Effector memory CD4-positive, alpha-beta T cell (primary cell): ENCODE measurements at places on chromosomes 3 and 15.

DNA sequence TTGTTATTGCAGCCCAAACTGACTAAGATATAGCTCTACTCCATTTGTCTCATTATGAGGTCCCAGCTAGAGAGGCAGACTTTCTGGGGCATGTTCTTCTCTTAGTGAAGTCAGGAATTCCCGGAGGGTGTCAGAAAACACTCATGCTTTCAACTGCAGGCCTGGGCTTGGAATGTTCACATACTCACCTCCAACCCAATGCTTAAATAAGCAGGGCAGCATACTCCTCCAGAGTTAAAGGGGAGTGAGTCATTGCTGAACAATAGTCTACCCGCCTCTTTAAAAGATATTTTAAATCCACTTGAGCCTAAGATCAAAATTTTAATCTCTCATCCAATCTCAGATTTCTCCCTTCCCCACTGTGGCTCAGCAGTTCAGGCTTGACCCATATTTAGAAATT is 167.8 kb upstream of the DPH6 start:
- no peak for DNase-seq
- no peaks in the 10 kb centered on the region for H3K4me1 ChIP-seq
- no peaks in the 10 kb centered on the region for H3K27me3 ChIP-seq
- no peaks in the 10 kb centered on the region for H3K36me3 ChIP-seq
- H3K4me3 ChIP-seq = no peak overlapping the region

- H3K27ac ChIP-seq = no peak overlapping the region
- H3K36me3 ChIP-seq = no peaks in the 10 kb centered on the region
- H3K4me3 ChIP-seq = no peak overlapping the region
- peaks cover 5% of the 10 kb centered on the region for H3K4me1 ChIP-seq
These were observed 28.3 kb upstream of the MASP1 start for GRCh38 chr3:187319699-187320302.

DNA sequence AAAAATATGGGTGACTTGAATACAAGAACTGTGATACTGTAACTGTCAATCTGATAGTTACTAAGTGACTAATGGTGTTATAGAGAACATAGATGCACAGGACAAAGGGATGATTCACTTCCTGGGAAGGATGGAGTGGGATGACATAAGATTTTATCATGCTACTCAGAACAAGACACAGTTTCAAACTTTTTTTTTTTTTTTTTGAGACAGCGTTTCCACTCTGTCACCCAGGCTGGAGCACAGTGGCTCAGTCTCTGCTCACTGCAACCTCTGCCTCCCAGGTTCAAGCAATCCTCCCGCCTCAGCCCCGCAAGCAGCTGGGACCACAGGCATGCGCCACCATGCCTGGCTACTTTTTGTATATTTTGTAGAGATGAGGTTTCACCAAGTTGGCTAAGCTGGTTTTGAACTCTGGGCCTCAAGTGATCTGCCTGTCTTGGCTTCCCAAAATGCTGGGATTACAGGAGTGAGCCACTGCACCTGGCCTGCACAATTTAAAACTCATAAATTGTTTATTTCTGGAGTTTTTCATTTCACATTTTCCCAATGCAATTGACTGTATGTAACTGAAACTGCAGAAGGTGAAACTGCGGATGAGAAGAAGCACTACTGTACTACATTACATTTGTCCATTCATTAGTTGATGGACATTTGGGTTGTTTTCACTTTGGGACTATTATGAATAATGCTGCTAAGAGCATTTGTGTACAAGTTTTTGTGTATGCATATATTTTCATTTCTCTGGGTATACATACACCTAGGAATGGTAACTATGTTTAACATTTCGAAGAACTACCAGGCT is 40.6 kb downstream of the ADIPOQ start:
- H3K4me1 ChIP-seq = peaks cover 15% of the 10 kb centered on the region
- no peak for DNase-seq
- no peak overlapping the region for H3K27ac ChIP-seq
- H3K36me3 ChIP-seq = no peaks in the 10 kb centered on the region

GRCh38 chr3:149936812-149937230 is 33.9 kb downstream of the PFN2 start:
- no peak overlapping the region for H3K27ac ChIP-seq
- no peaks in the 10 kb centered on the region for H3K4me1 ChIP-seq
- H3K27me3 ChIP-seq = no peaks in the 10 kb centered on the region
- H3K4me3 ChIP-seq = no peak overlapping the region
- peaks cover 10% of the 10 kb centered on the region for H3K36me3 ChIP-seq

- DNase-seq = no peak
- H3K27ac ChIP-seq = no peak overlapping the region
- peaks cover 4% of the 10 kb centered on the region for H3K36me3 ChIP-seq
- no peaks in the 10 kb centered on the region for H3K27me3 ChIP-seq
- no peak overlapping the region for H3K4me3 ChIP-seq
These were observed 29.5 kb downstream of the PFN2 start for GRCh38 chr3:149941186-149941585.

DNA sequence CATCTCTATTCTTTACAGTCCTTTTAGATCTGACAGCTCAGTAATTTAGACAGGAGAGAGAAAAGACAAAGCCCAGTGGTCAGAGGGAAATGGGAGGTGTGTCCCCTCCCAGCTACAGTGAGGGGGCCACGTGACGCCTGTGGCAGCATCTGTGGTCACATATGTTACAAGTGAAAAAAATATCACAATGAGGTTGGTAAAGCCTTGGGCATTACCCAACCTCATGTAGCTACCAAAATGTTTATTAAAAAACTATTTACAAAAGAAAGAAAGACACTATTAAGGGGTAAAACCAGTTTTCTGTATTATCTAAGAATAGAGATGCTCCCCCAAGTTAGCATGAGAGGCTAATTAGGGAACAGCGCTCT is 42.9 kb upstream of the PLCL2 start:
- H3K4me1 ChIP-seq = peaks cover 49% of the 10 kb centered on the region
- peak; percentile 51 for DNase-seq
- H3K36me3 ChIP-seq = no peaks in the 10 kb centered on the region
- peak overlapping the region; percentile 92 for H3K27ac ChIP-seq
- no peaks in the 10 kb centered on the region for H3K27me3 ChIP-seq
- H3K4me3 ChIP-seq = peak overlapping the region; percentile 36

GRCh38 chr15:88646951-88647350 is 8.1 kb downstream of the ISG20 start:
- DNase-seq = no peak
- no peaks in the 10 kb centered on the region for H3K27me3 ChIP-seq
- peaks cover 59% of the 10 kb centered on the region for H3K4me1 ChIP-seq
- H3K27ac ChIP-seq = no peak overlapping the region

- peaks cover 18% of the 10 kb centered on the region for H3K4me1 ChIP-seq
- H3K27me3 ChIP-seq = peaks cover 51% of the 10 kb centered on the region
- H3K4me3 ChIP-seq = no peak overlapping the region
- DNase-seq = no peak
- H3K27ac ChIP-seq = no peak overlapping the region
- H3K36me3 ChIP-seq = no peaks in the 10 kb centered on the region
These were observed 18.9 kb upstream of the ONECUT1 start for GRCh38 chr15:52808996-52809395.

DNA sequence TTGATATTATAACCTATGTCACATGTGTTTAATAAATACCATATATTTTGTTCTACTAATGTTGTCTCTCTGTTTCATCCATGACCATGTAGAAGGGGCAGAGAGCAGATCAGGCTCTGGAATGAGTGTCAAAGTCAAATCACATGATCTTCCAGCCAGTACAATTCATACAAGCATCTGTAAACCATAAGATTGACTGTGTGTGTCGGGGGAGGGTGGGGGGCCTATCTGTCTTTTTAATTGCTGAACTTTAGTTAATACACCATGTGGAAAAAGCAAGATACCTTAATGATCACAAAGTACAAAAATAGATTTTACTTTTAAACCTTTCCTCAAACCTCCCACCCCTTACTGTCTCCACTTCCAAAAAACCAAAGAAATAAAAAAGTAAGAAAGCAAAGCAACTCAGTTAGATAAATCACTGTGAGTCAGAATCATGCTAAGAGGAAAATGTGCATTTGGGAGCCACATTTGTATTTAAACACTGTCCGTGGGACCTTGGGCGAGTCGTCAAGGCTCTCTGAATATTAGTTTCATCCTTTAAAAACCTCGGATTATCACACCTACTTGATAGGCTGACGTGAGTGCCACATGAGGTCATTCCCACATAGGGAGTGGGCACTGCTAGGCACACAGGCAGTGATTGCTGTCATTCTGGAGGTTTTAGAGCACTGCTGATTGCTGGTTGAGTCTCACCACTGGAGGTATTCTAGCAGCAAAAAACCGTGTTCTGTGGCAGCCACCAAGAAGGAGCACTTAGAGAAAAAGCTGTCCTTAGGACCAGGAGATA is 21.0 kb upstream of the POLR2M start:
- H3K27ac ChIP-seq = no peak overlapping the region
- H3K4me1 ChIP-seq = no peaks in the 10 kb centered on the region
- no peaks in the 10 kb centered on the region for H3K36me3 ChIP-seq
- no peak overlapping the region for H3K4me3 ChIP-seq
- no peaks in the 10 kb centered on the region for H3K27me3 ChIP-seq
- DNase-seq = no peak

GRCh38 chr3:17632401-17633100 is 109.9 kb downstream of the TBC1D5 start:
- H3K4me3 ChIP-seq = no peak overlapping the region
- H3K36me3 ChIP-seq = no peaks in the 10 kb centered on the region
- no peaks in the 10 kb centered on the region for H3K4me1 ChIP-seq
- no peak for DNase-seq
- no peak overlapping the region for H3K27ac ChIP-seq
- no peaks in the 10 kb centered on the region for H3K27me3 ChIP-seq

DNA sequence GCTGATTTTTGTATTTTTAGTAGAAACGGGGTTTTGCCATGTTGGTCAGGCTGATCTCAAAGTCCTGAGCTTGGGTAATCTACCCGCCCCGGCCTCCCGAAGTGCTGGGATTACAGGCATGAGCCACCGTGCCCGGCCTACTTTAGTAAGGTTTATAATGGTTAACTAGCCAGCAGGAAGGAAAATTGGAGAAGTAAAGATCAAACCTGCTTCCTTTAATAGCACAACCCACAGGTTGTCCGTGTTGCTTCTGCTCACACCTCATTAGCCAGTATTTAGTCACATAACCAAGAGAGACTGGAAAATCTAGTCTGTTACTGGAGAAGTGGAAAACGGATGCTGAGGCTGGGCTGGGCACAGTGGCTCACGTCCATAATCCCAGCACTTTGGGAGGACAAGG is 51.9 kb upstream of the TBL1XR1 start:
- no peak for DNase-seq
- H3K27me3 ChIP-seq = no peaks in the 10 kb centered on the region
- no peak overlapping the region for H3K27ac ChIP-seq
- no peak overlapping the region for H3K4me3 ChIP-seq
- H3K36me3 ChIP-seq = no peaks in the 10 kb centered on the region
